CD4-positive, alpha-beta T cell treated with Interleukin-15 for 4 hours (primary cell): ENCODE measurements at places on chromosomes 6 and 20.

DNA sequence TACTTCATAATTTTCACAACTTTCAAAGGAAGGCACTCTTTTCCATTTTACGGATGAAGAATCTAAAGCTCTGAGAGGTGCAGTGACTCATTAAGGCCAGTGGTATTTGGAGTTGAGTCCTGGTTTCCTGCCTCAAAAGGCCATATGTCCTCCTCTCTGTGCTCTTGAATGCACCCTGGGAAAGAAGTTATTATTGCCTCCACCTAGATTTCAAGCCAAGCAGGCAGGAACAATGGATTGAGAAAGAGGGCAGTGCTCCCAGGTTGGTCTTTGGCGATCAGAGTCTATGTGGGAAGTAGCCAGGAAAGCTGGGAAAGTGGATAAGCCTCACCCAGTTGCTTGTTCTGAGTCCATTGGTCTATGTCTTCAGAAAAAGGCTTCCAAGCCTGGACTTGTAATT is 165.0 kb downstream of the MAFB start:
- no peak for DNase-seq

DNA sequence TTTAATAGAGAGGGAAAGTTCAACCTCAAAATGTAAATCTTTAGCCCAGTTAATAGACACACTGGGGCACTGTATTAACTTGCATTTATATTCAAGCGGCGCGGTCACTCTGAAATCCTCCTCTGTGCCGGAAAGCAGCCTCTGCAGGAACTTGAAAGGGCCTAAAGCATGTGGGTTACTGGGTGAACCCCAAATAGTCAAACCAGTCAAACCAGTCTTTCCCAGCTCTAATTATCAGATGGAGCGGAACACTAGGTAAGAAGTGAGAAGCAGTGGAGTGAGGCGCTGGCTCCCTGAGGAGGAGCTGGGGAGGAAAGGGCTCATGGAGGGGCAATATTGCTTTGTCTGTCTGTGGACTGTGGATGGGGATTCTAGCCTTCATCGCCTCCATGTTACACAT is 531.3 kb downstream of the QKI start:
- DNase-seq = no peak

DNA sequence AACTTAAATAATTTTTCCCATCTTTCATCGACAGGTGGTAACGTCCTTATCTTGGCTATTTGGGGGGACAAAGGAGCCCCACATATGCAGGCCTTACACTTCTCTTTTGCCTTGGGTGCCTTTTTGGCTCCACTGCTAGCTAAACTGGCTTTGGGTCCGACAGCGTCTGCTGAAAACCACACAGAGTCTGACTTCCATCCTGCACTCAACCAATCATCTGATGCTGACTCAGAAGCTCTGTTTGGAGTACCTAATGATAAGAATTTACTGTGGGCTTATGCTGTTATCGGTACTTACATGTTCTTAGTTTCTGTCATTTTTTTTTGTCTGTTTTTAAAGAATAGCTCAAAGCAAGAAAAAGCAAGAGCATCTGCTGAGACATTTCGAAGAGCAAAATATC is 178.5 kb downstream of the SLC16A10 start:
- no peak for DNase-seq

- no peak for DNase-seq
Measured at GRCh38 chr6:21263531-21264287, 329.8 kb upstream of the SOX4 start.

- DNase-seq = no peak
Measured at GRCh38 chr6:130890521-130890971, 63.3 kb downstream of the SMLR1 start.

GRCh38 chr6:138572167-138572875 is 73.0 kb upstream of the NHSL1 start:
- no peak for DNase-seq

DNA sequence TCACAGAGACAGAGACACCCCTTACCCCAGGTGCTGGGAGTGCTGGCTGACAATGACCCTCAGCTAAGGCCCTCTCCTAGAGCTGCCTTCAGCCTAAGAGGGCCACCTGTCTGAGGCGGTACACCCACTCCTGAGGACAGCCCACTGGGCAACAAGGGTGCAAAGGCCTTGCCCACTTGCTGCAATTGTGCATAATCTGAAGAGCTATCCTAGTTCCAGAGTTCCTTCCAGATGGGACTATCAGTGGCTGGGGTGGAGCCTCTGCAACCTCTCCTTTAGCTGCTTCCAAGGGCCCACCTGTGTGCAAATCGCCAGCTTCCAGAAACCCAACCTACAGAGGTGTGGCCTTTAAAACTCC is 87.5 kb downstream of the PREX1 start:
- DNase-seq = no peak

DNA sequence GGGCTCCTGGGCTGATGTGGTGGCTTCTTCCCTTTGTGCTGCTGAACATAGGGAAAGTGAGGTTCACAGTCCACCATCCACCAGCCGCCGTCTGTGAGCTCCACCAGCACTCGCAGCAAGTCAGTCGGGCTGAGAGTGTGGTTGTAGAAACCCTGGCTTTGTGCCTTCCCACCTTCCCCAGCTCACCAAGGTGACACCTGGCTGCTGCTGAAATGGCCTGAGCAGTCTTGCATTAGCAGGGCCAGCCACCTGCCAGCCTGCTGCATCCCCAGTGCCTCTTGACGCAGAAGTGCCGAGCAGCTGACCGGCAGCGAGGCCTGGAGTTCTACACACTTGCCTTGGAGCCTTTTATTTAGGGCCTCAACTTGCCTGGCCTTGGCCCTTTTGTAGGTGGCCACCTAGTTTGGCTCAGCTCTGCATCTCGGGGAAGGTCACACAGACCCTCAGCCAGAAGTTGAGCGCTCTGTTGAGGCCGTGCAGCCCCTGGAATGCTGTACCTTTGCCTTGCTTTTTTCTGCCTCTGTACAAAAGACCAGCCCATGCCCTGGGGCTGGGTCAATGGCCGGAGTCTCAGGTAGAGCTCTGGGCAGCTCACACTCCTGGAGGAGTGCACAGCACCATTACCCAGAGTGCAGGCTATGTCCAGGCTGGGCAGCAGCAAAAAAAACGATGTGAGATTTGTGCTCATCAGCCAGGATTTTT is 76.5 kb downstream of the PTPN1 start:
- DNase-seq = no peak

GRCh38 chr20:5510446-5510845 is 193.7 kb upstream of the PROKR2 start:
- no peak for DNase-seq

DNA sequence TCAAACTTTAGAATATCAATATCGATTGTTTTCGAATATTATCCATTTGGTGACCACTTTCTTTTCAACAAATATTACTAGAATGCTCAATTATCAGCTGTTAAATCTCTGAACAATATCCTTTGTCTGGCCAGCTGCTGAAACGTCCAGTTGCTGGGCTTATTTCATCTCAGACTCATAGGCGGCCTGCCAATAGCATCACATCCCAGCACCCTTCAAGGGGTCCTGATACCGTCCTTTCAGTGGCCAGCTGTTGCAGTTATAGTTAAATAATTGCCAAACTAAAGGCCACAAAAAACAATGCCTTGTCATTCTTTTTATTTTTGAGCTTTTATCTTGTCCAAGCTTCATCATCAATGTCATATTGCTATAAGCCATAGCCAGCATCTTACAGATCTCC is 1006.8 kb upstream of the MANEA start:
- no peak for DNase-seq

DNA sequence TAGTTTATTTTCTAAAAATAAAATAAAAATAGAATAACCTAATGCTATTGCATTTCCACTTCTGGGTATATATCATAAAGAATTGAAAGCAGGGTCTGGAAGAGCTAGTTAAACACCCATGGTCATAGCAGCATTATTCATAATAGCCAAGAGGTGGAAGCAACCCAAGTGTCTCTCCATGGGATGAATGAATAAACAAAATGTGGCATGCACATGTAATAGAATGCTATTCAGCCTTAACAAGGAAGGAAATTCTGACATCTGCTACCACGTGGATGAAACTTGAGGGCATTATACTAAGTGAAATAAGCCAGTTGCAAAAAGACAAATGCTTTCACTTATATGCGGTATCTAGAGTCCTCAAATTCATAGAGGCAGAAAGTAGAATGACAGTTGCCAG is 130.8 kb downstream of the TIAM2 start:
- no peak for DNase-seq
